ENCODE measurements at places on chromosomes 12 and 14. TPM values are rescaled to one million over a fixed set of nuclear protein-coding genes. Genes with fewer than 3 reads are reported as not detected.

Gene BCL2L2
- 17.5 TPM for total RNA-seq

Gene SERPINA5
- total RNA-seq = not detected

Gene SMAGP
- total RNA-seq = 11.5 TPM

Gene ABHD12B
- 0.73 TPM for total RNA-seq

Gene RTL1
- not detected for total RNA-seq

Gene PLEKHD1
- 0.21 TPM for total RNA-seq

Gene GPR135
- total RNA-seq = 3.8 TPM

Gene TSPAN11
- not detected for total RNA-seq

Gene NEUROD4
- total RNA-seq = not detected

Gene KCNMB4
- total RNA-seq = not detected

Gene DNAI7
- total RNA-seq = not detected

Gene KIF26A
- total RNA-seq = not detected

Gene LRTM2
- not detected for total RNA-seq
